Fibroblast of pulmonary artery (primary cell): ENCODE measurements at places on chromosomes 4 and X.

- DNase-seq: no peak
These were observed 94.5 kb upstream of the STIM2 start for GRCh38 chr4:26766141-26766540.

DNA sequence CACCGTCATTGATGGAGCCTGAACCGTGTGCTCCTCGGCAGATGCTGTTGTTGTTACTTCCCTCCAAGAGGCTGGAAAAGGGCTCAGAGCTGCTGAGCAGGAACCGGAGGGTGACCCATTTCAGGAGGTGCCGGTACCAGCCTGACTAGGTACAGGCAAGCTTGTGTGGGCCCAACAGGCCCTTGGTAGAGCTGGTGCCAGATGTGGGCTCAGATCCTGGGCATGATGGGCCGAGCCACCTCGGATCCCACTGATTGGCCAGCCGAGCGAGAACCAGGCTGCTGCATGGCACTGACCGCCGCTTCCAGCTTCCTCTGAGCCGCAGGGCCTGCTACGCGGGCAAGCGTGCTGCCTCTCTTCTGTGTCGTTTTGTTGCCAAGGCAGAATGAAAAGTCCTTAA is 33.7 kb downstream of the NOP14 start:
- DNase-seq: no peak

DNA sequence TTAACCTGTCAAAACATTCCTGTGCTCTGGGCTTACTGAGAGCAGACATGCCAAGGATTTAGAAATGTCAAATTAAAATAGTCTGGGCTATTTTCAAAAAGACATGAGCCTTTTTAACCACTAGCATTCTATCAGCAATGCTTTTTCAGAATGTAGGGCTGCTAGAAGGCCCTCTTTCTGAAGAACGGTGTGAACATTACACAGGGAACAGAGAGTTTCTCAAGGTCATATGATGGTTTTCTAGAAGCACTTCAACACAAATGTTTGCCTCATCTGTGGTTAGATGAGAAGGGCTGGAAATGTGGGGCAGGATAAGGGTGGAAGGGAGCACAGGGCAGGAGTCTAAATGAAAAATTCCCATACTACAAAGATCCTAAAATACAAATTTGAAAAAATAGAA is 39.3 kb downstream of the GRIA3 start:
- DNase-seq: no peak

- DNase-seq: peak; percentile 11
These were observed 45.0 kb downstream of the PIR start for GRCh38 chrX:15448010-15448639.

- DNase-seq: no peak
These were observed 55.2 kb downstream of the HTRA3 start for GRCh38 chr4:8324640-8325239.

DNA sequence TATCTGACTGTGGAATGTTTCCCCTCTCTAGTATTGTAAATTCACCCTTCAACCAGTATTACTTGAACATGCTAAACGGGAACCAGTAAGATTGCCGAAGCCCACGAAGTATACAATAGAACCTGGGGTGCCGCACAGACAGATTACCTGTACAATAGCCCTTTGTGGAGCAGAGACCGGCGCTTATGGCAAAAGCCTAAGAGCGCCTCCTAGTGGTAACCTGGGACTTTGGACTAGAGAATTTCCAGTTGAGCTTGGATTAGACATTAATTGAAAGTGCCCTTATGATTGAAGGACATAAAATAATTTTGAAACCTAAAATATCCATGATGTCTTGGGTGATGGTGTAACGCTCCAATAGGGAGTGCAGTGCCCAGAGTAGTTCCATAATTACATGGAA is 14.1 kb downstream of the ZNF157 start:
- DNase-seq: peak; percentile 72

DNA sequence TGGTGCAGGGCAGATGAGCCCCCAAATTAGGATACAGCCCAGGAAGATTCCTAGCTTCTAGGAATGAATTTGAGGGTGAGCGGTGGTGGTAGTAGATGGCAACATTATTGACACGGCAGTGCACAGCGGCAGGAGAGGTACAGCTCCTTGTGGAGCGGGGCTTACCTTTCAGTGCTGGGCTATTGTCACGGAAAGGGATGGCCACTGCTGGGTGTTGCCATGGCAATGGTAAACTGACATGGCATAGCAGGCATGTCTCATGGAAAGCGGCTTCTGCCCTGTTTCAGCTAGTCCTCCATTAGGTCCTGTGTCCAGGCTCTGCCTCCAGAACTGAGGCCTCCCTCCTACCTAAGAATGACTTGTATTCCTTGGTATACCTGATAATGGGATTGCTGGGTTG is 81.8 kb upstream of the WDR1 start:
- DNase-seq: no peak

DNA sequence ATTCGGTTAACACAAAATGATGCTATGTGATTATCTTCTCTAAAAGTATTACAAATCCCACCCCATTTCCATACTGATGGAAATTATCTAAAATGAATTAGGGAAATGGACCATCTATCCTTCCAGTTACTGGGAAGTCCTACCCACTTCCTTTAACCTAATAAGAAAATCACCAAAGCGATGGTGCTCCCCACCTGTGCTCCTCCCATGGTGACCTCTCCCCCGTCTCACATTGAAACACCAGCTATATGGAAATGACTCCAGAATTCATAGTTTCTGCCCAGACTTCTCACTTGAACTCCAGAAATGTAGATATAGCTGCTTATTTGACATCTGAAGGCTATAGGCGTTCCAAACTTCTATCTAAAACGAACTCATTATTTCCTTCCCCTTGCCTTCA is 48.5 kb downstream of the CCKAR start:
- DNase-seq: no peak

DNA sequence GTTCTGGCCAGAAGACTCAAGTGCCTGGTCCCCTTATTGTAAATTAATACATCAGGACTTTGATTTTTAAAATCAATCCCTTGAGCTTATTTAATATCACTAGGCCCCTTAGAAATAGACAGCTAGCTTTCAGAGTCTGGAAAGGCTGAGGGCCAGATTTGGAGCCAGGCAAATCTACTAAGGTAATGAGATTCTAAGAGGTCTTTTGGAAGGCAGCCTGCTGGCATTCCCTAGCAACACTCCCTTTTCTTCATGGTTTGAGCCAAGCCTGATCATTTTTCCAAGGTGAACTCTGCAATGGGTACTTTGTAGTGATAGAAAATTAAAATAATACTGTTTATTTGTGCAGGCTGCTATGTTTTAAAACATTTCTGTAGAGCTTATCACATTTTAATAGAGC is 378.5 kb downstream of the FAT4 start:
- DNase-seq: no peak

DNA sequence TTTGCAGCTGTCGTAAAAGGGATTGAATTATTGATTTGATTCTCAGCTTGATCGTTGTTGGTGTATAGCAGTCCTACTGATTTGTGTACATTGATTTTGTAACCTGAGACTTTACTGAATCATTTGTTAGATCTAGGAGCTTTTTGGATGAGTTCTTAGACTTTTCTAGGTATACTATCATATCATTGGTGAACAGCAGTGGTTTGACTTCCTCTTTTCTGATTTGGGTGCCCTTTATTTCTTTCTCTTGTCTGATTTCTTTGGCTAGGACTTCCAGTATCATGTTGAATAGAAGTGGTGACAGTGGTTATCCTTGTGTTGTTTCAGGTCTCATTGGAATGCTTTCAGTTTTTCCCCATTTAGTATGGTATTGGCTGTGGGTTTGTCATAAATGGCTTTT is 8.4 kb downstream of the APOOL start:
- no peak for DNase-seq

DNA sequence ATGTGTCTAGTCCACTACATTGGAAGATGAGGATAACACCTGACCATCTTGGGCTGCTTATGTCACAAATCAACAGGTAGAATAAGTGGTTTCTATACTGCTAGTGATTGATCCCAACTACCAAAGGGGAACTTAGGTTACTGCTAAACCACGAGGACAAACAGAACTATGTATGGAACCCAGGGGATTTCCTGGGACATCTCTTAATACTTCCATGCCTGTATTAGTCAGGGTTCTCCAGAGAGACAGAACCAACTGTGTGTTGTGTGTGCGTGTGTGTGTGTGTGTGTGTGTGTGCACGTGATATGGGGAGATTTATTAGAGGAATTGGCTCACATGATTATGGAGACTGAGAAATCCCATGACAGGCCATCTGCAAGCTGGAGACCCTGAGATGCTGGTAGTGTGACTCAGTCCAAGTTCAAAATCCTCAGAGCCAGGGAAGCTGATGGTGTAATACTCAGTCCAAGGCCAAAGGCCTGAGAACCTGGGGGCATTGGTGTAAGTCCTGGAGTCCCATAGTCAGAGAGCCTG is 16.2 kb upstream of the AFF1 start:
- peak; percentile 58 for DNase-seq

DNA sequence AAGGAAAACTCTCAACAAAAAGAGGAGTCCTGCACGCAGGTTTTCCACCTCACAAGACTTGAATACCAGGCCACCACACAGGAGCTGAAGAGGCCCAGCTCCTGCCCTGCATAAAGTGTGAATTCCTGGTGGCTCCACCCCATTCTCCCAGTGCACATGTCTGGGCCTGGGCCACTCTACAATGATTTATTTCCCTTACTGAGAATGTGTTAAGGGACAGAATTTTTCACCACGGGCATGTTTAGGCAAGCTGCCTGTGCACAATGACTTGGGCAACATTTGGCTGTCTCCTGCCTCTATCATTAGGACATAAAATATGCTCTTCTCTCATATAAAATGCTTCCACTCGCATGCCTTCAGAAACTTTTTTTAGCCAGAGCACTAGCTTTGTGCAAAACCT is 197.1 kb downstream of the SLC7A11 start:
- no peak for DNase-seq

- no peak for DNase-seq
These were observed 99.0 kb downstream of the DHRSX start for GRCh38 chrX:2401590-2402360.

DNA sequence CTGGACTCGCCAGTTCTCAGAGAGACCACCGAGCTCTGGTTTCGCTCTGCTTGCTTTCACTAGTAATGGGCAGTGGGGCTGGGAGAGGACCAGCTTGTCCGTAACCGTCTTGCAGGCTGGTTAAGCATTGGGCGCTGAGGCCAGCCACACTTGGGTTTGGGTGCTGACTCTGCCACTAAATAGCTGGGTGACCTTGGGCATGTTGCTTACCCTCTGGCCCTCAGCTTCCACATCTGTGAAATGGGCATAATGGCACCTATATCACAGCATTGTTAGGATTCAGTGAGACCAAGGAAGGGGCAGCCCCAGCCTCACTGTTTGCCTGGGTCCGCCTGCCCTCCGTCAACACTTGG is 43.5 kb downstream of the EVC start:
- no peak for DNase-seq

- no peak for DNase-seq
These were observed 29.5 kb downstream of the LRIT3 start for GRCh38 chr4:109877400-109877799.
